GM23248 (cell line): ENCODE measurements at places on chromosomes 11 and 22. TPM values are rescaled to one million over a fixed set of nuclear protein-coding genes. Genes with fewer than 3 reads are reported as not detected.

Gene OR10D3
- total RNA-seq = not detected in 2 replicates

Gene FHIP1B
- 14.7 and 25.4 TPM in 2 replicates for total RNA-seq

Gene CNGA4
- total RNA-seq = not detected in 2 replicates

Gene CDC42EP2
- total RNA-seq = 32.1 and 32.6 TPM in 2 replicates

Gene TIMP3
- total RNA-seq = 1,244 and 1,254 TPM in 2 replicates

Gene MIAT
- total RNA-seq = 0.43 and 0.63 TPM in 2 replicates
